ENCODE measurements at places on chromosomes 1 and 21.

DNA sequence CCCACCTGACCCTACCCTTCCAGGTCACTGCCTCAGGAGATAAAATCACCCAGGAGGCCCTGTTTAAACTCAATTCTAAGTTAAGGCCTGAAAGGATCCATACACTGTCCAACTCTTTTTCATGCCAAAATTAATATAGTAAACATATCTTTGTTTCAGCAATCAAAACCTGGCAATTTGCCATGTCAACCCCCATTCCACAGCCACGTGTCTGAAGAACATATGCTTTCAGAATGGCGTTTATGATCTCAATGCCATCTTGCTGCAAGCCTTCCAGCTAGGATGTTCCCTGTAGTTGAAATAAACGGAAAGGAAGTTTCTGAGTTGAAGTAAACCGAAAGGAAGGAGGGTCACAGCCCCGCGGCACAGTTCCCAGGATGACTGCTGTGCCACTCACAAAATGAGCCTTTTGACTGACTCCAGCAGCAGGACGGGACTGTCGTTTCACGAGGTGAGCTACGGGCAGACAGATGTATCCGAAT lies 472.0 kb downstream of the SMYD3 start:
- DNase-seq: no peak

GRCh38 chr1:160437432-160438316 lies 37.3 kb downstream of the VANGL2 start:
- no peak for DNase-seq

GRCh38 chr1:92876351-92876750 lies 44.5 kb downstream of the RPL5 start:
- no peak for DNase-seq

- no peak for DNase-seq
Measured at GRCh38 chr21:16096988-16097387, 367.2 kb downstream of the USP25 start.

DNA sequence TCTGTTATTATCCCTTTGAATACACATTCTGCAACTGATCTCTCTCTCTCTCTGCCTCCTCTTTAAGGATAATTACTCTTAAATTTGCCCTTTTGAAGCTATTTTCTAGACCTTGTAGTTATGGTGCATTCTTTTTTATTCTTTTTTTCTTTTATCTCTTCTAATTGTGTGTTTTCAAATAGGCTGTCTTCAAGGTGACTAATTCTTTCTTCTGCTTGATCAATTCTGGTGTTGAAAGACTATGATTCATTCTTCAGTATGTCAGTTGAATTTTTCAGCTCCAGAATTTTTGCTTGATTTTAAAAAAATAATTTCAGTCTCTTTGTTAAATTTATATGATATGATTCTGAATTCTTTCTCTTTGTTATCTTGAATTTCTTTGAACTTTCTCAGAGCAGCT lies 95.6 kb upstream of the GPR52 start:
- DNase-seq: no peak

GRCh38 chr1:145889722-145890121 lies 4.1 kb upstream of the ANKRD35 start:
- no peak for DNase-seq

- DNase-seq: no peak
Measured at GRCh38 chr1:98196012-98196411, 275.2 kb upstream of the DPYD start.

GRCh38 chr1:38745476-38746401 lies 113.8 kb downstream of the RRAGC start:
- DNase-seq: no peak

- DNase-seq: no peak
Measured at GRCh38 chr1:192966073-192966472, 93.1 kb downstream of the UCHL5 start.

DNA sequence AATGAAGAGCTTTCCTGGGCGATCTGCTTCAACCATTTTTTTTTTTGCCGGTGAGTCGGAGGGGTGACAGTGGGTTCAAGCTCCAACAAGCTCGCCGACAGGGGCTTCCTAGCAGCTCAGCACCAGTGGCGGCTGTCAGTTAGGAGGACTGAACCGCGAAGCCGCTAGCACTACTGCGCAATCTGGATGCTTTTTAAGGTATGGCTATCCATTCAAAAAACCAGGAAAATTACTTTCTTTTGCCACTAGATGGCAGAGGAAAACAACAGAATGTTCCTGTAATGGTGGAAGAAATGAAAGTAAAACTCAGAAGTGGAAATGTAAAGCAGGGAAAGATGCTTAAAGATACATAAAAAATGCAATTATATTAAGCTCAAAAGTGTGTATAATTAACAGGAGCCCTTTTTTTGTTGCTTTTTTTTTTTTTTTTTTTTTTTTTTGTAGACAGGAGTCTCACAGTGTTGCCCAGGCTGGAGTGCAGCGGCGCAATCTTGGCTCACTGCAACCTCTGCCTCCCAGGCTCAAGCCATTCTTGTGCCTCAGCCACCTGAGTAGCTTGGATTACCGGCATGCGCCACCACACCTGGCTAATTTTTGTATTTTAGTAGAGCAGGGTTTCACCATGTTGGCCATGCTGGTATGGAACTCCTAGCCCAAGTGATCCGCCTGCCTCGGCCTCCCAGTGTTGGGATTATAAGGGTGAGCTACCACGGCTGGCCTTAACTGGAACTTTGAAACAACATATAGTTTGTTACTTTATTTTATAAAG lies 8.5 kb downstream of the KYAT3 start:
- peak; percentile 29 for DNase-seq

- peak; percentile 33 for DNase-seq
Measured at GRCh38 chr1:110524311-110525248, 5.6 kb upstream of the KCNA10 start.

DNA sequence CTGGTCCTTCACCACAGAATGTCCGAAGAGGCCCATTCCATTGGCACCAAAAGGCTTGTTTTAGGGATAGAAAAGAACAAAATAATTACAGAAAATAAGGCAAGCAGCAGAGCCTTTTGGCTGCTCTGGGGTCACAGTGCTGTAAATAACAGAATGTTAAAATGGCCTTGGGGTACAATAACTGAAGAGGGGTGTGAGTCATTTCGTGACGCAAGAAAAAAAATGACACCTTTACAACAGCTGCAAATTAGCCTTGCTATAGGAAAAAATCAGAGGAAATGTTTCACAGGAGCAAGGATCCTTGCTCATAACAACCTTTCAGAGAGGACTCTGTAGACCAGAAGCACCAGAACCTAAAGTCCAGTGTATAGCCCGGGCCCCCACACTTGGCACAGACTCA lies 483.4 kb downstream of the OMA1 start:
- DNase-seq: no peak

GRCh38 chr21:33541105-33541711 lies 709 bp downstream of the GART start:
- DNase-seq: no peak

GRCh38 chr1:24871306-24871901 lies 58.7 kb downstream of the RUNX3 start:
- no peak for DNase-seq

GRCh38 chr1:221394011-221394544 lies 347.8 kb downstream of the DUSP10 start:
- no peak for DNase-seq

DNA sequence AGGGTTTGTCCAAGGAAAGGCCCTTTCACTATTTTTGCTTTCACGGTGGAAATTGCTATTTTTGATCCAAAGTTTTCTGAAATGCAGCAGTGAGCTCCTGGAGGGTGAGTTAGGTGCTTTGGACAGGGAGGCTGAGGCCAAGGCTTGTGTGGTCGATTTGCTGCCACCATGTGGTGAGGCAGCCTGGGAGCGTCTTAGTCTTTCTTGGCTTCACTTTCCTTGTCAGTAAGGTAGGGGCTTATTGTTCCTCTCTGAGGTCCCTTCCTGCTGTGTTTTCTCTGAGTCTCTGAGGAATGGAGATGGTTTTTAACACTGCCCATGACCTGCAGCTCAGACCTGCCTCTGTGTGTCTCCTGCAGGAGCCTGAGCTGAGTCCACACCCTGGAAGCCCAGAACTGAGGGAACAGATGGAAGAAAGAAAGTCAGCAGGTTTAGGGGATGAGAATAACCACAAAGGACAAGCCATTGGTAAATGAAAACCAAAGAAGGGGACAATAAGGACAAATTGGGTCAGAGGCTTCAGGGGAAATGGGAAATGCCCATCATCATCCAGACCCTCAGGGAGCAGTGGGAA lies 20.1 kb upstream of the S100A10 start:
- no peak for DNase-seq

Data from T-helper 9 cell (primary cell).